ENCODE measurements at places on chromosomes 7 and 10.

DNA sequence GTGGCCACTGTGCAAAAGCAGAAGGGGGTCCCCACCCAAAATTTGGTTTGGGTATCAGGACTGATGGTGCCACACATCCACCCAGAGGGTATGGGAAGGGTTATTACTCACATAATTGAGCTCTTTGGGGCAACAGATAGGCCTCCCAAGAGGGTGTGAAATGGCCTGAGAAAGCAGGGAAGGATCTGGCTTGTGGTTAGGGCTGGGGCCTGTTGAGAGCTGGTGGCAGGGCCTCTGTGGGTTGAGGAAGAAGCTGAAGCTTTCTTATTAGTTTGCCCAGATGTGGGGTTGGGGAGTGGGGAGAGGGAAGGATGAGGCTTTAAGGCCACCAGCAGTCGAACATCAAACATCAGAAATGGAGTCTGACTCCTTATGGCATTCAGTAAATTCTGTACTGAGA lies 18.3 kb upstream of the MKI67 start:
- no peak for DNase-seq

DNA sequence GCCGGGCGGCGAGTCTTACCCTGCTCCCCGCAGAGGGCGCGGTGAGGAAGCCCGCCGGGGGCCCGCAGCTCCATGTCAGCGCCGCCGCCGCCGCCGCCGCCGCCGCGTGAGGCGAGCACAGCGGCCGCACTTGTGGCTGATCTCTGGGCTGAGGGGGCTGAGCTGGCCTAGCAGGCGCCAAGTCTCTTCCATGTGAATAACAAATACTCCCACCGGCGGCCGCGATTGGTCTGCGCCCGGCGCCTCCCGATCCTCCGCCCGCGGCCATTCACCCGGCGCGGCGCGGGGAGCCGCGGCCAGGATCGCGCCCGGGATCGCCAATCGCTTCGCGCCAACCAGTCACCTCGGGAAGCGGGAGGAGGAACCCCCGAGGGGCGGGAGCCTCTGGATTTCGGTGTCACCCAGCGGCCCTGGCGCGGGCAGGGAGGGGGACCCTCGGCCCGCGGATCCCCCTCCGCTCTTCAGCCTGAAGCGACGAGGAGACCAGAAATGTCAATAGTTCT lies at the start of gene GRM8:
GRM8 (minus strand) TSS at position 164 of the 503 bp plus-strand sequence.
- DNase-seq = no peak

DNA sequence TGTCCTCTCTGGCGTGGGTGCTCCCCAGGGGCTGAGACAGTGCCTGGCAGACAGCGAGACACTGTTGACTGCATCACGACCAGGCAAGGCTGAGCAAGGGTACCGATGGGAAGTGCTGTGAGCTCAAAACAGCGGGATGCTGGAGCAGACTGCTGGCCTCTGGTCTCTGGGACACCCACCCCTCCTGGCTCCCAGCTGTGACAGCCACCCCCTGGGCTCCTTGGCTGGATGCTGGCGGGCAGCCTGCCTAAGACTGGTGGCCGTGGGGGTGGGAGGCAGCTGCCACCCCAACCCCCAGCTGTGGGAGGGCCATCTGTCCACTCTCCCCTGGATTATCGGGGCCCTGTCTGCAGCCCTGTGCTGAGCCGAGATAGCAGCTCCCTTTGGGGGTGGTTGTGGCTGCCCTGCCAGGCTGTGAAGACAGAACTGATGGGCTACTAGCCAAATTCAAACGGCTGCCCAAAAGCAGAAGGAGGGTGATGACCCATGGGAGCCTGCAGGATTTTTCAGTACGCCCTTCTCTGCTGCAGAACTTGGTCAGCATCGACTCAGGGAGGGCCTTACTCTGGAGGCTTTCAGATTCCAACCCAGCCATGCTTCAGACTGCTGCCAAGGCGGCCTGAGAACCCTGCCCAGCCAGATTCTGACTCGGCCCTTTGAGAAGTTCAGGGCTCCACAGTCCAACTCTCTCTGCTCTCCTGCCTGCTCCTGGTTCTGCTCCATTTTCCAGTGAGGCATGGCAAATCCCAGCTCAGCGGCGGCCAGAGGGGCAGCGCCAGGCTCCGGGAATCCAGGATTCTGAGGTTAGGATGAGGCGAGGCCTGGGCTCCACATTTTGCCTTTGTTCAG lies 125.3 kb downstream of the NEURL1 start:
- DNase-seq = no peak

GRCh38 chr7:96005271-96005670 lies 232.9 kb downstream of the DYNC1I1 start:
- no peak for DNase-seq

- DNase-seq = no peak
These were observed 96.1 kb upstream of the KCNIP2 start for GRCh38 chr10:101939729-101940128.

DNA sequence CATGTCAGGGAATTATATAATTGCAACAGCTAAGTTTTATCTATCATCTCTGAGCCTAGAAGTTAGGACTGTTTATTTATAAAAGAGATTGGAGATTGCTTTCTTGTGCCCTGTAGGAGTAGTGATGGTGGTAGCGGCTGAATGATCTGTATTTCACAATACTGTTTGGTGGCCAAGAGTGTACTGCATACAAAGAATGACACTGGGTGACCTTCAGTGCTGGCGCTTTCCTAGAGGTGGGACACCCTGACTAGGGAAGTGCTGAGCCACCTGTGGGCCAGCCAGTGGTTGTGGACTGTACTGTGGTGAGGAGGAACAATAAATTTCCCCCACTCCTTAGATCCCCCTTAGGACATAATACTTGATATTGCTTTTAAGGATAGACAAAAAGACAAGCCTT lies 53.0 kb downstream of the COPG2 start:
- no peak for DNase-seq

- no peak for DNase-seq
These were observed 11.5 kb upstream of the KLRG2 start for GRCh38 chr7:139494835-139495579.

GRCh38 chr10:12332572-12333379 lies 16.6 kb upstream of the CAMK1D start:
- DNase-seq = no peak

DNA sequence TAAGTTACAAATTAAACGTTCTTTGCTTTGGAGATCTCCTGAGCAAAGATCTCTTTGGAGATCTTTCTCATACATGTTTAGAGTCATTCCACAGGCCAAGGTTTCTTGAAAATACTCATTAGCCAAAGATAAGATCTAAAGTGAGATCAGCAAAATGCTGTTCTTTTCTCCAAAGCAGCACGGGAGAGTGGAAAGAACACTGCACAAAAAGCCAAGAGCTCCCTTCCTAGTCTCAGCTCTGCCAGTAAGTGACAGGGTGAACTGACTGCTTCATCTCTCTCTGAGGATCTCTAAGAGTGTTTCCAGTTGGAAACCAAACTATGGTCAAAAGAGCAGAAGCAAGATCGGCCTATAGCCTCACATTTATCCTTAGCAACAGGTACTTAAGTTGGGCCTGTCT lies 168.4 kb upstream of the ASAH2 start:
- no peak for DNase-seq

DNA sequence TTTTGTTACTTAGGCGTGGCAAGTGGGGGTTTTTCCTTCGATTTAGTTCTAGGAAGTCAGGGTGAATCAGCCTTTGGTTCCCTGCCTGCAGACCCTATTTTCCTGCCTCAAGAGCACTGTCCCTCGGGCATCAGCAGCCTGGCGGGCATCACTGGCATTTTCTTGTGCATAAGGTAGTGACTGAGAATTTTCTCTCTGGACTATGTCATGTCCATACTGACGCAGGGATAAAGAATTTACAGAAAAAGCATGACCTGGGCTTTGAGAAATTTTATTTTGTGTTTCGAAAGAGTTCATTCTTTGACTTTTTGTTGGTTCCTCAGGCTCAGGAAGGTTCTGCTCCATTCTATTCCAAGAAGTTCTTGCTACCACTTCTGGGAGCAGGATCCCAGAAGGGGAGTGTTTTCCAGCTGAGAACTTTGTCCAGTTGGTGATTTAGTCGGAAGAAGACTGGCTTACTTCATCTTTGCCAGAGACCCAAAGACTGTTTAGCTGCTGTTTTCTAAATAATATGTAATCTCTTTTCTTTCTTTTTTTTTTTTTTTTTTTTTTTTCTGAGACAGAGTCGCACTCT lies 213.9 kb upstream of the SH2B2 start:
- DNase-seq = no peak

DNA sequence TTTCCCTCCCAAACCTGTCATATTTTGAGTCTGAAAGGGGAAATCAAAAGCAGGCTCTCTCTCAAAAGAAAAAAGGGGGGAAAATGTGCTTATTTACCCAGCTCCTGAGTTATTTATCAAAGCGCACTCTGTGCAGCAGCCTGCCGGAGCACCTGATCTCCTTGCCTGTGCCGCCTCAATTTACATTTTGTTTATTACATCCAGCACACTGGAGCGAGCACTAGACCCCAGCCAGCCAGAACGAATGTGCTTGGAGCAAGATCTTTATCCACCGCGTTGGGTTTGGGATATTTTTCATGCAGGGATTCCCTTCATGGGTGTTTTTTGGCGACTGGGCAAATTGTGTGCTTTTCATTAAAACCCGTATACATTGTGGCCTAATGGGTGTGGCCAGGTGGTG lies 161.9 kb upstream of the INSYN2A start:
- DNase-seq = no peak

DNA sequence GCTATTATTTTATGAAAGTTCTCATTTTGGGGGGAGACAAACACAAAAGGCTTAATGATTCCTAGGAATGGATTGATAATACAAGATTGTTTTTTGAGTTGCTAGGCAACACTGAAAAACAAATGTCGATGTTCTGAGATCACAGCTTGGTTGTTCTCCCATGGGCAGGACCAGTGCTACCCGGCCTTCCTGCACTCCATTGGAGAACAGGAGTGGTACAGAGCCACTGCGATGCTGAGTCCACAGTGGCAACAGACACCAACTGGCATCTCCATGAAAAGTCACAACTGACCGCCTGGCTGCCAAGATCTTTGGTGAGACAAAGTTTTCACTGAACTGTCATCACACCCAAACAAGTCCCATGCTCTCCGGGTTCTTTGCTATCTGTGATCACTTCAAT lies 68.9 kb upstream of the NMT2 start:
- no peak for DNase-seq

DNA sequence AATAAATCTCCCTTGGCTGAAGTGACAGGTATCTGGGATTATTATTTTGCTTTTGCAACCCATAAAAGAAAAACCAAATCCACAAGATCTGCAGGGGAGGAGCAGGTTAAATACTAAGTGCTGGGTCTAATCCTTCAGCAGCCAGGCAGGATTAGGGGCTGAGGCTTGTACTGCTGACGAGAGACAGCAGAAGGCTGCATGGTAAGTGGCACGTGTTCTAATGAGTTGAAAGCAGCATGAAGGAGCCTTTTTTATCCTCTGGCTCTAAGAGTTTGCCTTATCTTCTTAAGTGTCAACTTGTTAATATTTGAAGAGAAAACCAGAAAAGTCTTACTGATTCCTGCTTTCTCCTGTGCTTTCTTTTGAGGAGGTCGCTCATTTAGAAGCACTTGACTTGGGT lies 50.0 kb downstream of the LYZL2 start:
- DNase-seq = no peak

DNA sequence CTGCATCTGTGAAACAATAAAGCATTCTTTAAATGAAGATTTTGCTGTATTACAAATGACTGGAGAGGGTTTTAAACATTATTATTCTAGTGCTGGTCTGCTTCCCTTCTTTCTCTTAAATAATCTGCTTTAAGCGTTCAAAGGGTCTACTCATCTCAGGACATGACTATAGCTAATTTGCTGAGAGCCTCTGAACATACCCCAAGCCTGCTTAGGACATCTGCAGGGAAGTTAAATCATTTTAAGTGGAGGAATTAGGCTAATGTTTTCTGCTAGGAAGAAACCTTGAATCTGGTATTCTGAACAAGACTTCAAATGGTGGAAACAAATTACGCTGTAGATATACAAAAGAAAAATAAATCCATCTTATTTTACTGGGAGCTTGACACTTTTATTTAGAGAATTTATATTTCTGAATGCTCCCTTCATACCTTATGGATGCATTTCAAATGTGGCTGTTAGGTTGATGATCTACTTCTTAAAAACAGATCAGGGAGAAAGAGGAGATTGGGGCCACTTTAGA lies 124.4 kb upstream of the ITGB1 start:
- DNase-seq = no peak

GRCh38 chr7:135242096-135242684 lies 8.6 kb downstream of the STRA8 start:
- DNase-seq = no peak

DNA sequence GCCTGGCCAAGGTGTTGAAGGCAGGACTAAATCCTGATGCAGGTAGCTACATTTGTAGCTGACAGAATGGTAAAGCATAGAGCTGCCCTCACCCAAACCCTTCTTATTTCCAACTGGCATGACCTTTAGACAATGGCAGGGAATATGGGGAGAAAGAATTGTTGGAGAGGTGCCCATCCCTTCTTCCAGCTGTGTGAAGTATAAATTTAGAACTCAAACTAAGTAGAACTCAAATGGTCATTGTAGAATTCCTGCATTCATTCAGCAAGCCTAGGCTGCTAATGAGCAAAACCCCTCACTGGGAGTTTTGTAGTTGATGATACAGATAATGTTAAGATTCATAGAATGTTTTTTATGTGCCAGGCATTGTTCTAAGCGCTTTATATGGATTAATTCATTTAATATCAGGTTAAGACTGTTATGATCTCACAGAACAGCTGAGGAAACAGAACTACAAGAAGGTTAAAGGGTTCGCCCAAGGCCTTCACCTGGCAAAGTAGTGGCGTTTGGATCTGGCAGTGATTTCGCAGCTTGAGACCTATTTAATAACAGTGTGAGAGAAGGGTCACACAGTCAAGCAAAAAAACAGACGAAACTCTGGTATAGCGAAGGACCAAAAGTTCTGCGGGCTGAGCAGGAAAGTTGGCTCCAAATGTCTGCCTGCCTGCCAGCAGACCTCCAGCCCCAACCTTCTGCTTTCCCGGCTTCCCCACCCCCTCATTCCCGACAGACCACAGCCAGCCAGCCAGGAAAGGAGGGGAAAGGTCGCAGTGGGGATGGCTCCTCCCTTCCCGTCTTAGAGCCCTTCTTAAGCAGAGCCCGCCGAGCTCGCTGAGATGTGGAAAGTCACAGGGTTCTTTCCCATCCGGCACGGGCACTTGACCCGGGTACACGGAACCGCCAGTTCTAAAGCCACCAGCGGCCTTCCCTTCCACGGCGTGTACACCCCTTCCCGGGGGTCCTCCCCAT lies 1.6 kb upstream of the HILPDA start:
- no peak for DNase-seq

- DNase-seq = no peak
These were observed 137.7 kb downstream of the DKK1 start for GRCh38 chr10:52451817-52452216.

DNA sequence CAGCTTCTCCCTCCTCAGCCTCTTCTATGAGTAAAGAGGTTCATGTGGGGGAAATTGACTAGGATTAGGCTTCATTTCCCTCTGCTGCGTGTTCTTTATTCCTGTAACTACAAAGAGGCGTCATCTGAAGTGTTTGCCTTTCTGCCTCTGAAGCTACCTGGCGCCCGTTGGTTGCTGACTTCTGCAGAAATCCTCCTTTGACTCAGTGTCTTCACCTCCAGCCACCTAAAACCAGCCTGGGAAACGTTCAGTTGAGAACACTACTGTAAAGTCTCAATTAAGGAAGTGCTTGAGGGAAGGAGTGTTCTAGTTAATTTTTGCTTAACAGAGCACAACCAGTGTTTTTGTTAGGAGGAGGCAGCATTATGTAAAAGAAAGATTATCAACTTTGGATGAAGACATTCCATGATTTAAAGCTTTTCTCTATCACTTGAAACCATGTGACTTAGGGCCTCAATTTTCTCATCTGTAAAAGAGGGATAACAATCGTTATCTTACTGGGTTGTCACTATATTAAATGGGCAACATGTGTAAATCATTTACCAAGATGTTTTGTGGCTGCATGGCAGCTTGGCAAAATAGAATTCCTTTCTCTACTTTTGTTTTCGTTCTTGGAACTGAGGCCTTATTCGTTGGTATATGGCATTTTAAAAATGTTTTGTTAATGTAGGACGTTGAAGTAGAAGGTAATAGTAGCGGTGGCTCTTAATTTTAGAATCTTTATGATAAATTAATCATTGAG lies 642.9 kb downstream of the SDK1 start:
- DNase-seq = no peak

All from CD4-positive, alpha-beta T cell treated with Interleukin-2 at 100 ng/mL for 4 hours (primary cell).